NCI-H2029 (cell line): ENCODE measurements at places on chromosomes 7 and 10.

DNA sequence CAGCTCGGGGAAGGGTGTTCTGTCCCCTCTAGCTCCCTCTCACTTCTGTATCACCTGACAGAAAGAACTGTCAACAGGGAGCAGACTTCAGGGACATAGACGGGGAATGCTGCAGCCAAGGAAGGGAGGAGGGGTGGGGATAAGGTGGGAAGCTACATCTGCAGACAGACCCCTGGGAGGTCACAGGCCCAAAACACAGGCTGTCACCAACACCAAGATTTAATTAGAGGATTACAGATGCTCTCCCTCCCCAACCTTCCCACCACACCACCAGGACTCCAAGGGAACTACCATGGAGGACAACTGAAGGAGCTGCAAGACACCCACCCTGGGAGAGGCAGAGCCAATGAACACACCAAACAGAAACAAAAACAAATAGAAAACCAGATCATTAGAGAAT, 425.2 kb upstream of the VSTM2A start:
- DNase-seq: no peak

DNA sequence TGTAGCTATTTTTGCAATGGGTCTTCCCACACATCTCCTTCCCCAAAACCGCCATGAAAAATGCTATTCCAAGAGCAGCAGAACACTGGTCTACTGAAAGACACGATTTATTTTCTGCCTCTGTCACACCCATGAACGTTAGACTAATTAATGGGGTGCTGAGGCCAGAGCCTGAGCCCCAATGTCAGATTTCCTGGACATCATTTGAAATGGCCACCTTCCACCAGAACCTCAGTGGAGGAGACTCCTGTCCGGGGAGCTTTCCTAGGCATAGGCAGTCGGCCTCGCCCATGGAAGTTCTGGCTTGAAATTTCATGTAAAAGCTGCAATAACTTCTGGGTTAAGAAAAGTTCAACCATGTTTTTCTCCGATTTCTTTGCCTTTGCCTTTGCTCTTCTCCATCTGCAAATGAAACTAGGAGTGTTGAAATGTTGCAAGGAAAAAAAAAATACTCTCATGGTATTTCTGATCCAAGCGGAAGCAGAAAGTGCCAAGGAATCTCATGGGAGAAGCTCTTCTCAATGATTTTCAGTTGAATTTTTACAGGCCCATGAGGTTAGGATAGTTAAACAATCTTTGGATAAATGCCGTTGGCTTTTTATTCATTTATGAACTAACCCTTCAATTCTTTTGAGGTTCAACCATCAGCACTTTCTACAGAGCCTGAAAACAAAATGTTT, 570.8 kb upstream of the MGMT start:
- no peak for DNase-seq

GRCh38 chr10:87612115-87612514, 47.6 kb upstream of the PAPSS2 start:
- no peak for DNase-seq

DNA sequence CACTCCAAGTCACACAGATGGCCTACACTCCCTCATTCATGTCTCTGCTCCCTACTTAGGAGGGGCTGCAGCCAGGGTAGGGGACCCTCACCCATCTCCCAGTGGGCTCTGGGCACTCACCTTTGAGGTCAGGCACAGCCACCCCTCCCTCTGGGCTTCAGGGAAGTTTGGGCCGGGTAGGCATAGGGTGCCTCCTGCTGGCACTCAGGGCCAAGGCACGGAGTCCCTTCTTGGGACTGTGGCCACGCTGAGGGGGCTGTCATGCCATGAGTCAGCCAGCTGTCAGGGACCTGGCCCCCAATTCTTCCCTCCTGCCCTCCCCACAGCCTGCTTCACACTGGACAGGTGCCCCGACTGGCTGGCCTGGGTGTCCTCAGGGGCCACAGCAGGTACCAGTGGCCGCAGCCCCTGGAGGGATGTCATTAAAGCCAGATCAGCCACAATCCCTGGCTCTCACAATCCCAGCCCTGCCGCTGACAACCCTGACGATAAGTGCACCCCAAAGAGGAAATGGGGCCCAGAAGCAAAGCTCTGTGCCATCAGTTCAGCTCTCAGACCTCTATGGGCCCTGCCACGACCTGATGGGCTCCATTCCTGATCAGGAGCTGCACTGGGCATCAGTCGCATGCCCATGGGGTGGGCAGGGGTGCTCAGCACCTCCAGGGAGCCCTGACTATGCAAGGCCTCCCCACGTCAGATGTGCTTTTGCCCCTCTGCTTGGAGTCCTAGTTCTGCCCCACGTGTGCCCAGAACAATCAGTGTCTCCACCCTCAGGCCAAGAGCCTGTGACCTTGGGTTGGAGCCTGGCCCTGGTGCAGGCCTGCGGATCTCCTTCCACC, 34.1 kb upstream of the RET start:
- DNase-seq: no peak

DNA sequence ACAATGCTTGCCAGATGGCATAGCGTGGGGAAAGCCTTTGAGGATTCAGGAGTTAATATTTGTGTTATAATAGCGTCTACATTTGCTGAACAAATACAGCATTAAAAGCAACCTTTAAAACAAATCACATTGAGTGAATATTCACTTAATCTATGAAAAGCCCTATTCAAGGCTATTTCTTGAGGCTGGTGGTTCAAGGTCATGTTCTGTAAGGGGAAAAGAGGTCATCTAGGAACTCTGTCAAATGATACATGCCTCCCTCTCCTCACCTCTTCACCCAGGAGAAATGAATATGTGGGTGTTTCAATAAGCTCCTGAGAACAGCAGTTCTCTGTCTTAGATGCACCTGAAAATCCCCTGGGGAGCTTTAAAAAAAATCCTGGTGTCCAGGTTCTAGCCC, 303.0 kb downstream of the ELMO1 start:
- DNase-seq: no peak

DNA sequence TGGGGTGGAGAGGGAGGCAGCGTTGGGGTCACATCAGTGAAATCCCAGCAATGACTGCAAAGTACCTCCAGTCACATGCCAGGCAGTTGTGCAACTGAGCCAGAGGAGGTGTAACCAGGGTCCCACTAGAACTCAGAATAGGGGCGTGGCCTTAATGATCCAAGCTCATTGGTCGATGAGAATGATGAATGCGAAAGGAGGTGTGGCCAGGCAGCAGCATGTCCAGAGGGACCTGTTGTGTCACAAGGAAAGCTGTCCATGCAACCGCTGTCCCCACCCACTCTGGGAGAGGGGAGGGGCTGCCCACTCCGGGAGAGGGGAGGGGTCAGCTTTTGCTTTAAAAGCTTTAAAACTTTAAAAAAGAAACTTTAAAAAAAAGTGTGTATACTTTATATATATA, 25.3 kb upstream of the MTPAP start:
- DNase-seq: no peak

DNA sequence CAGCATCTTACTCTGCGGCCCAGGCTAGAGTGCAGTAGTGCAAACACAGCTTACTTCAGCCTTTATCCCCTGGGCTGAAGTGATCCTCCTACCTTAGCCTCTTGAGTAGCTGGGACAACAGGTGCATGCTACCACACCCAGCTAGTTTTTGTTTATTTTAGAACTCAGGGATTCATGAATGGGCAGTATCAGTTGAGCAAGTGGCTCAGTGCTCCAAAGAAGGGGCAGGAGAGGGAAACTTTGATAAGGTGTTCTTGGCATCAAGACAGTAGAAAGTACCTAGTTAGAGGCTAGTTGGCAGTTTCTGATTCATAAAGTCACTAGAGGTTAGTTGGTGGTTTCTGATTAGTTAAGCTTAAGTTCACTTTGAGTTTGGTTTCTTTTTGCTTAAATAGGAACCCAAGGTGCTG, 18.4 kb downstream of the TRIM24 start:
- peak; percentile 80 for DNase-seq

GRCh38 chr7:143494622-143495021, 16.9 kb downstream of the TAS2R41 start:
- DNase-seq: no peak

- peak; percentile 49 for DNase-seq
Measured at GRCh38 chr7:107982042-107982840, 20.7 kb downstream of the LAMB1 start.
